ENCODE measurements at places on chromosomes 1 and 21.

GRCh38 chr1:156963621-156964020, 43.2 kb downstream of the LRRC71 start:
- no peak for DNase-seq

DNA sequence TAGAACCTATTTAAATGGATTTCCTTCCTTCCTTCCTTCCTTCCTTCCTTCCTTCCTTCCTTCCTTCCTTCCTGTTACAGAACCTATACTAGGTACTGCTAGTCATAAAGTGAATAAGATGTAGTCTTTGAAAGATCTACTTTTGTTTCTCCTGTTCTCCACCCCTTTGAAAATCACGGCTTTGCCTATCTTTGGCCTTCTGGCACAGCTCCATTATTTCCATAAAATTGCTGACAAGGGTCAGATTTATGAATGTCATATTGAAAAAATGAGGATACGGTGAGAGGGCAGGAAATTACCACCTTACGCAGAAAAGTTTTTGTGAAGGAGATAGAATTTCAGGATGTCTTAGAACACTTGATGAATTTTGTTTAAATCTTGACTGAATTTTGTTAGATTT, 18.1 kb upstream of the HMCN1 start:
- DNase-seq, result no peak

- DNase-seq, result no peak
Observed at GRCh38 chr1:57384901-57385300, 39.0 kb downstream of the DAB1 start.

- DNase-seq, result no peak
Observed at GRCh38 chr1:194846488-194846887, 1660.1 kb upstream of the B3GALT2 start.

GRCh38 chr1:10834770-10835412, 38.4 kb upstream of the CASZ1 start:
- peak; percentile 63 for DNase-seq
